ENCODE measurements at places on chromosomes 6 and 20.

DNA sequence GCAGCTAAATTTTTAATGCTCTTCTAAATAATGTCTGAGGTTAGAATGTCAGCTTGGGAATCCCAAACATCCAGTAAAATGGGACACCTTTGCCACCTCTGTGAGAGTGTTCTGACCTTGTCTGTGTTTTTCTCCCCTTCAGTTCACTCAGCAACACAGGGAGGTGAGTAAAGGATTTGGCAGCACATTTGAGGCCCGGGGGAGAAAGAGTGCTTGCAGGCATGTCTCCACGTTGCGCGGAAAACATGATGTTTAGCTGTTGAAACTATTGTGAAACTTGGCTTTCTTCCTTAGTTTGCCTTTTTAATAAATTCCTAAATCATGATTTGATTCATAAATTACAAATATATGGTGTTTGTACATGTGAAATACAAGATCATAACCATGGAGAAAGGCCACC lies 707.8 kb upstream of the FLRT3 start:
- DNase-seq = no peak

GRCh38 chr6:14827354-14827753 lies 418.5 kb upstream of the JARID2 start:
- DNase-seq = no peak

- DNase-seq = no peak
Observed at GRCh38 chr6:25296217-25296905, 17.2 kb downstream of the CARMIL1 start.

- DNase-seq = no peak
Observed at GRCh38 chr6:120395330-120395729, 939.0 kb downstream of the TBC1D32 start.

DNA sequence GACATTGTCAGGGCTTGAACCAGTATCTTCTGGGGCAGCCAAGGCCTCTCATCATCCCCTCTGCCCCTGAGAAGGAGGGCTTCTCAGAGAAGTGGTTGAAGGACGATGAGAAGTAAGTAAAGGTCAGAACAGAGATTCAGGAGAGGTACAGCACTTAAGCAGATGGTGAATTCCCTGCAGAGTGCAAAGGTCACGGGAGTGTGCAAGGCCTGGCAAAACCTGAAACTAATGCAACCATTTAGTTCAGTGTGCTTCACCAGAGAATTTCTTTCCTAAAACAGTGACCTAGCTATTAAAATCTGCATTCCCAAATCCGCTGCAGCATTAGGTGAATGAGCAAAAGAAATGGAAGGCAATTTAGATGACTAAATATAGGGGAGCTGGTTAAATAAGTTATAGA lies 58.4 kb downstream of the TRERF1 start:
- DNase-seq = no peak

- no peak for DNase-seq
Observed at GRCh38 chr6:121533321-121533841, 97.9 kb downstream of the GJA1 start.

- DNase-seq = peak; percentile 58
Observed at GRCh38 chr6:142906945-142907470, 38.0 kb downstream of the HIVEP2 start.

- DNase-seq = no peak
Observed at GRCh38 chr6:167689278-167689677, 137.4 kb upstream of the AFDN start.

DNA sequence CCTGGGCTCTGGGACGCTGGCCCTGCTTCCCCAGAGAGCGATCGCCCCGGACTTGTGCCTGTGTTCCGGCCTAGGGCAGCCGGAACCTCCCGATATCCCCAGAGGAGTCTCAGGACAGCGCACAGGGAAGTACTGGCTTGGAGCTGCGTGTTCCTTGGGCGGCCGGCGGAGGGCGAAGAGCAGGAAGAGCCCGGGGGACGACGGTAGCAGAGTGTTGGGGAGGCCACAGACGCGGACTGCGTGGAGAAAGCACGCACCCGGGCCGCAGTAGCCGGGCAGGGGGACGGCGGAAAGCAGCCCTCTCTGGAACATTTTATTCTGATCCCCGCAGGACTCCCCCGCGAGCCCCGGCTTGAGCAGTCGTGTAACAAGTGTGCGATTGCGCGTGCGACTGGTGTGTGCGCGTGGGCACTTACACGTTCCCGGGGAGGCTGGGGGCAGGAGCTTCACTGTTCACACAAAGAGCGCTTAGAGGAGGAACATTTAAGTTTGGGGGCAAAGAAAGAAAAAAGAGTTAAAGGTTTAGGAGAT lies 36.1 kb downstream of the NCR2 start:
- DNase-seq = no peak

GRCh38 chr20:22663528-22664025 lies 79.2 kb upstream of the FOXA2 start:
- no peak for DNase-seq

GRCh38 chr6:125550892-125551291 lies 198.5 kb upstream of the HEY2 start:
- DNase-seq = no peak

DNA sequence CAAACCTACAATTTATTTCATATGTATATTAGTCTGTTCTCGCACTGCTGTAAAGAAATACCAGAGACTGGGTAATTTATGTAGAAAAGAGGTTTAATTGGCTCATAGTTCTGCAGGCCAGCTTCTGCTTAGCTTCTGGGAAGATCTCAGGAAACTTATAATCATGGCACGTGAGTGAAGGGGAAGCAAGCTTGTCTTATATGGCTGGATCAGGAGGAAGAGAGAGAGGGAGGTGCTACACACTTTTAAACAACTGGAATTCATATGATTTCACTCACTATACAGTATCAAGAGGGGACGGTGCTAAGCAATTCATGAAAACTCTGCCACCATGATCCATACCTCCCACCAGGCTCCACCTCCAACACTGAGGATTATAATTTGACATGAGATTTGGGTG lies 29.9 kb downstream of the PHACTR2 start:
- no peak for DNase-seq

DNA sequence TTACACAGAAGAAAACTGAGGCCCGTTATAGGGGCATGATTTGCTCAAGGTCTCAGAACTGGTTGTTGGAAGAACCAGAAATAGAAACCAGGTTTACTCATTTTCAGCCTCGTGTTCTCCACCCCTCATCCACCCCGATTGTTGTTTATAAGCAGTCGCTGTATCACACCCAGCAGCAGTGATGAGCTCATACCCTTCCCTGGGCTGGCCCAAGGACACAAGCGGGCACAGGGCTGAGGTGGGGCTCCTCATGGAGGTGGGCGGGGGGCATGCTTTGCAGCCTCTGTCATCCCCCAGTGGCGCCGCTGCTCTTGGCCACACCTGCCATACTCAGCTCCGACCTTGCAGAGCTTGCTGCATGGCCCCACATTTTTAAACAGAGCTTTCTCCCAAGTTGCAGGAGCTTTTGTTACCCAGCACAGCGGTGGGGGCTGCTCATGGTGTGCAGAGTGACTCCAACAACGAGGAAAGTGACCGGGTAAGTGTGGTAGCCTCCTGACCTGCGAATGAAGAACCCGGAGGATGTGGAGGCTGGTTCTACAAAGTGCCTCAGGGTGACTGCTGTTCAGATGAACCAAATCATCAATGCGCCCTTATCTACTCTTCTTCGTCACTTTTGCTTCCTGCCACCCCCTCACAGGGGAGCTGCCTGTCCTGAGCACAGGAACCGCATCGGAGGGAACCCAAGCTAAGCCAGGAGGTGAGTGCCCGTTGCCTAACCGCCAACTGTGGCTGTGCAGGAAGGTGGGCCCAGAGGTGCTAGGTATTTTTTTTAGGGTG lies 43.6 kb upstream of the NKX2-2 start:
- DNase-seq = peak; percentile 8

GRCh38 chr20:58361481-58362205 lies 27.4 kb upstream of the VAPB start:
- DNase-seq = no peak

- DNase-seq = no peak
Observed at GRCh38 chr6:33082702-33083101, 6.9 kb downstream of the HLA-DPB1 start.

DNA sequence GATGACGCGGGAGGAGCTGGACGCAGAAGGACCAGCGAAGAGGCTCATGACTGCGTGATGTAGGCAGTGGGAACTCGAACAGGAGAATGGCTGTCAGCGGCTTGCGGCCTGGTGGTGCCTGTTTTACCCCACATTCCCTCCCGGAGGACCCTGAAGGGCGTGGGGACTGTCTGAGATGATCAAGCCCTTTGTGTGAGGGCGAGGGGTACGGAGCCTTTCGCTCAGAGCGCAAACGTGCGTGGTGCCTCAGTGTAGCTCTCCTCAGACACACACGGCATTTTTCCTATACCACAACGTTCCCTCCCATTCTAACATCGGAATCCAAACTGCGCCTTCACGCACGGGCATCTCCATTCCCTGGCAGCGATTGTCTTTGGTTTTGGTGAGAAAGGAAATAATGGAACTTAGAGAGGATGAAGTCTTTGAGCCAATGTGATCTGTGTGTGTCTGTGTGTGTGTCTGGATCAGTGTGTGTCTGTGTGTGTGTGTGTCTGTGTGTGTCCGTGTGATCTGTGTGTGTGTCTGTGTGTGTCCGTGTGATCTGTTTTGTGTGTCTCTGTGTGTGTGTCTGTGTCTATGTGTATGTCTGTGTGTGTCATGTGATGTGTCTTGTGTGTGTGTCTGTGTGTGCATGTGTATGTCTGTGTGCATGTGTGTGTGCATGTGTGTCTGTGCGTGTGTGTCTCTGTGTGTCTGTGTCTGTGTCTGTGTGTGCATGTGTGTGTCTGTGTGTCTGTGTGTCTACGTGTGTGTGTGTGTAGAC lies 5.3 kb downstream of the PTK6 start:
- no peak for DNase-seq

DNA sequence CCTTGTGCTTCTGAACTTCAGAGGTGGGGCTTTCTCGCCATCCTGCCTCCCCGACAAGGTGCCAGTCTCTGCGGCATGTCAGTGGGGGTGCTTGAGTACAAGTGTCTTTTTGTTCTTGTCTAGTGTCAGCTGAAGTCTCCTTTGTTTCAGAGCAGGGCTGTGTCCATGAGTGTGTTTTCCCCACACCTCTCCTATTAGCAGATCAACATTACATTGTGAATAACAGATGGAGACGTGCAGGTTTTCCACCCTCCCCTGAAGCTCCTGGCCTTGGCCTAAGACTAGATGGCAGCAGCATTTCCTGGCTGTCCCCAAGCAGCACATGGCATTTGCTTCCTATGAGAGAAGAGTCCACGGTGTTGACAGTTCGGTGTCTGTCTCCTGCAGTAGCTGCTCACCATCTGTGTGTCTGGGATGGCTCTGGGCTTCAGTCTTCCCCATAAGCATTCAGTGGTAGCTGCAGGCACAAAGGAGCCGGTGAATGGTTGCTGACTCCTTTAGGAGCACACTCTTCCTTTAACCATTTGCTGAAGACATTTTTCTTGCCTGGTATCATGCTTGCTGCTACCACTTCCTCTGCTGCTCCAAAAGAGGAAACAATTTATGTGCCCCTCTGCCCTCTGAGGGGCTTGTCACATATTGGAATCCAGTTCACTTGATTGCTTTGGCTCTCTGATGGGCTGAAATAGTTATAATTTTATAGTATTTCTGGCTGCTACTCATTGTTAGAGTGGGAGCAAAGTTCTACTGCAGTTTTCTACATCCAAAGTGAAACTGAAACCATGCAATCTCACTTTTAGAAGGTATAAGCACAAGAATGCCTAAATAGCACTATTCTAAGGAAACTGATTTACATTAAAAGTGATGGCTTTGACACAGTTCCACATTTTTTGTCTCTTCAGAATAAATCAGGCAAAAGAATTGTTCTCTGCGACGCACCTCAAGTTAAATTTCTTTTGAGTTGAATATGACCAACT lies 913.0 kb downstream of the C6orf118 start:
- no peak for DNase-seq

GRCh38 chr20:44073675-44074071 lies 113.3 kb downstream of the JPH2 start:
- DNase-seq = no peak

DNA sequence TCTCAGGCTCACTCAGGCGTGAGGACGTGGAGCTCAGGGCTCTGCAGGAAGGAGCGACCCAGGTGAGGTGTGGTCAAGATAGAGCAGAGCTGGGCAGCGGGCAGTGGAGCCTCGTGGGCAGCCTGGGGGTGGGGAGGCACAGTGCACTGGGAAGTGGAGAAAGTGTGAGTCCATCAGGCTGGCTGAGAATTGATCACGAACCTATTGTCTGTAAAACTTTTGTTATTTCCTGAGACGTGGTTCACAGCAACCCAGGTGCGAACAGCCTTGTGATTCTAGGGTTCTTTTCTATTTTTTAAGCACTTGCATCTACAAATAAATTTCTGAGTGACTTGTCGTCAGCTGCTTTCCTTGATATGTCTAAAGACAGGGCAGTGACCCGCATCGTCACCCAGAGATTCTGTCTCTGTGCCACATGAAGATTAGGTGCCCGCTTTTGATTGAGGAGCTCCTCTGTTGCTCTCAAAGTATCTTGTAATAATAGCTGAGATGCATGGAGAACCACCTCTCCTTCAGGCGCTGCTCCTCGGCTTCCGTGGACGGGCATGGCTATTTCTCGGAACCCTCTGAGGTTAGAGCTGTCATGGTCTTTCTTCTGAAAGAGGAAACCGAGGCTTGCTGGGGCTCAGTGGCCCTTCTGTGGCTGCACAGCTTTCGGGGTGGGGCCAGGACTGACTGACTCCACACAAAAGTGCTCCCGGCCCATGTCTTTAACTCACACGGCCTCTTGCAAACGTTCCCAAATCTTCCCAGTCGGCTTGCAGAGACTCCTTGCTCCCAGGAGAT lies 662 bp upstream of the CCR6 start:
- no peak for DNase-seq

DNA sequence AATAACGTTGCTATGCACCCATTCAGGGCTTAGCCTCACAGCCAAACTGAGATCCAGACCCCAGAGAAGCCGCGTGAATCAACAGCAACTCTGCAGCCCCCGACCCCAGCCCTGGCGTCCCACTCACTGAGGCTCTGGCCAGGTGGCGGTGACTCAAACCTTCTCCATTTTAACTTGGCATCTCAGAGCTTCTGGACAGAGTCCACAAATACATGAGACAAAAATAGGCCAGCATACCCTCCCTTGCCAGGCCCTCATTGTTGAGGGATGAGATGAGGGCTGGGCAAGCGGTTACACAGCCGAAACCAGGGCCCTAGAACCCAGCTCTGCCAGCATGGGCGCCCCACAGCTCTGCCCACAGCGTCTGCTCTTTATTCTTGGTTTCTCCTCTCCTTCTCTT lies 118.4 kb downstream of the MYLK4 start:
- no peak for DNase-seq

GRCh38 chr6:36920546-36920945 lies 34.0 kb upstream of the PI16 start:
- DNase-seq = no peak

DNA sequence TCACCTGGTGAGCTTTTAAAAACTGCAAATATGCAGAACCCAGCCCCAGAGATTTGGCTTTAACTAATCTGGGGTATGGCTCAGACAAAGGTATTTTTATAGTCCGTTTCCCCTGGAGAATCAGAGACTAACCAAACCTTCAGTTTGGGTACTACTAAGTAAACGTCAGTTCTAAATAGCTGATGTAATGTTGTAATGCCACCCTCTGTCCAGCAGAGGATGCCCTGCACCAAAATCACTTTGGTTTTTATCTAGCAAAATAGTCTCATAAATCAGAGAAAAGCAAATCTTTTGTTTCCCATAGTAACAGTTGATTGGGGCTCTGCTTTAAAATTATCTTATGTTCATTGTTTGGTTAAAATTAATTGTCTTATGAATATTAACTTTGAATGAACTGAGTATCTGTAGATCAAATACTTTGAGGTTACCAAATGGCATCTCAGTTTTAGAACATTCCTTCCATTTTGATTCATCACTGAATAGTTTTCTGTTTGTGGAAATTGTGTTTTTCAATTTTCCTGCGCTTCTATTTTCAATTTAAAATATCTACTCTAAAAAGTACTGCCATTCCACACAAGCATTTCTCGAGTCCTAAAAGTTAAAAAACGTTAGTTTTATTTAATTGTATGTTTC lies 278.3 kb upstream of the PLCB4 start:
- peak; percentile 1 for DNase-seq

GRCh38 chr6:118768904-118769325 lies 117.5 kb upstream of the CEP85L start:
- DNase-seq = peak; percentile 73
